ENCODE measurements at places on chromosomes 16 and 17.
A peak's percentile ranks its signal among the peaks of the same experiment; 100 is the strongest.

DNA sequence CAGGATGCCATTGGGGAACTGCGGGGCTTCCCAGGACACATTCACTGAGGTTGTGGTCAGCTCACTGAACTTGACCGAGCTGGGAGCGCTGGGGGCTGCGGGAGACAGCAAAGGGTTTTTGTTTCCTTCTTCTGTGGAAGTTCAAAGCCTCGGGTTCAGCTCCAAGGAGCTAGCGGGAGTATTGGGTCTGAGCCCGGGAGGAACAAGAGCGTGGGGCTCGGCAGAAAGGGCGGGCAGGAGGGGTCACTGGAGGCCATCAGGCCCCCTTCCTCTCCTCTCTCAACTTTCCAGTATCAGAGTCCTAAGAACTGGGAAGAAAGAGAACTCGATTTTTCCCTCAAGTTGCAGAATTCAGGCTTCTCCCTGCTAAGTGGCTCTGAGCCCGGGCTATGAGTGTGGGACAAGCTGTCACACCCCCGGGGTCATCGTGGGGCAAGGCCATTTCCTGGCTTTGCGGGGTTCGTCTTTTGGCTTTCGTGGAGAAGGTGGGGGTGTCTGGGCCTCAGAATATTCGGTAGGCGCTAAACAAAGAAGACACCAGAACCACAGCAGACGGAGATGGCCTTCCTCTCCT, 53.6 kb upstream of the CDC42EP4 start:
- DNase-seq: no peak

GRCh38 chr17:44761932-44762810, 3.4 kb downstream of the ADAM11 start:
- DNase-seq: no peak

DNA sequence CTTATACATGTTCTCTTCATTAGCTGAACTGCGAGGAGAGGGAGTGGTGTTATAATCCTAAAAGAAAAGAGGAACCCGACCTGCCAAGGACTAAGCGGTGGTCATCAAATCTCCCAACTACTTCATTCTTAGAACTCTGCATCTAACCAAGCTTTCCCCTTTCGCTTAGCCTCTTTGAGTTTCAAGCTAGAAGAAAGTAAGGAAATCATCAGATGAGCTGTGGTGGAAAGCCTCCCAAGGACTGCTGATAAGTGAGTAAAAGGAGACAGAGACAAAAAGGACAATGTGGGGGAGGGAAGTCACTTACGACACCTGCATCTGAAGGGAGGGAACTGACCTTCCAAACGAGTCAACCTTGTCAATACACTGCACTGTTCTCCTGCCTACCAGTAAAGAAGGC, 121.3 kb downstream of the TRIM37 start:
- no peak for DNase-seq

- no peak for DNase-seq
Observed at GRCh38 chr17:78475211-78475610, 96.8 kb downstream of the PGS1 start.

GRCh38 chr17:19305256-19305655, 57.3 kb downstream of the B9D1 start:
- no peak for DNase-seq

GRCh38 chr16:25690552-25691143, 1.1 kb upstream of the HS3ST4 start:
- no peak for DNase-seq

- no peak for DNase-seq
Observed at GRCh38 chr17:80882323-80882722, 109.3 kb upstream of the CHMP6 start.

GRCh38 chr17:9811086-9811485, 10.8 kb downstream of the GSG1L2 start:
- no peak for DNase-seq

GRCh38 chr16:55184052-55184451, 140.0 kb upstream of the IRX6 start:
- no peak for DNase-seq

- no peak for DNase-seq
Observed at GRCh38 chr17:40900809-40901356, 15.8 kb upstream of the KRT20 start.

- no peak for DNase-seq
Observed at GRCh38 chr17:5837055-5837491, 233.1 kb upstream of the WSCD1 start.

DNA sequence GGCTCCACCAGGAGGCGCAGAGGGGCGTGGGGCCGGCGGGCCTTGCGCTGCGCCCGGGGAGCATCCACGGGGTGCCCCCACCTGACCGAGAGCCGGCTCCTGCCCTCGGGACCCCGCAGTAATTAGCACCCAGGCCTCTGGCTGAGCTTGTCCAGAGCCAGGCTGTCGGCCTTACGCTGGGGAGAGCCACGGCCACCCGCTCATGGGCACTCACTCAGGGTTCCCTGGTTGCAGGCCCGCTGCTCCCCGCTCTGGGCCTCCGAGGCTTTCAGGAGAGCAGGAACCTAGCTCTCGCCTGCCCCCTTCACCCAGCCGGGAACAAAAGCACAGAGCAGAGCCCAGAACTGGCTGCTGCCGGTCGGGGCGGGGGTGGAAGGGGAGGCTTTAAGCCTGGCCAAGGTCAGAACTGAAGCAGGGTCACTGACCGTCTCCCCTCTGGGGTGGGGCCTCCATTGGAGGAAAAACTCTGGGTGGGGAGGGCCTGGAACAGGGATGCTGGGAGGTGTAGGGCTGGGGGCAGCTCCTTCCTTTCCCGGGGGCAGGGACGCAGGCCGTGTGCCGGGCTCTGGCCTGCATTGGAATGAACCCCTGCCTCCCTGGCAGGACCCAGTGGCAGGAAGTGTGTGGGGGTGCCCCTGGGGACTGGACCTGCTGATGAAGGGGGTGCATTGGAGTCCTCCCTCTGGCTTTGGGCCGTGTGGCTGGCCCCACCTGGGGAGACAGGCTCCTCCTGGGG, 12.3 kb downstream of the GLIS2 start:
- DNase-seq: peak; percentile 72

- no peak for DNase-seq
Observed at GRCh38 chr17:51221322-51221721, 38.5 kb downstream of the MBTD1 start.

GRCh38 chr17:66713533-66714042, 121.3 kb upstream of the CACNG5 start:
- no peak for DNase-seq

DNA sequence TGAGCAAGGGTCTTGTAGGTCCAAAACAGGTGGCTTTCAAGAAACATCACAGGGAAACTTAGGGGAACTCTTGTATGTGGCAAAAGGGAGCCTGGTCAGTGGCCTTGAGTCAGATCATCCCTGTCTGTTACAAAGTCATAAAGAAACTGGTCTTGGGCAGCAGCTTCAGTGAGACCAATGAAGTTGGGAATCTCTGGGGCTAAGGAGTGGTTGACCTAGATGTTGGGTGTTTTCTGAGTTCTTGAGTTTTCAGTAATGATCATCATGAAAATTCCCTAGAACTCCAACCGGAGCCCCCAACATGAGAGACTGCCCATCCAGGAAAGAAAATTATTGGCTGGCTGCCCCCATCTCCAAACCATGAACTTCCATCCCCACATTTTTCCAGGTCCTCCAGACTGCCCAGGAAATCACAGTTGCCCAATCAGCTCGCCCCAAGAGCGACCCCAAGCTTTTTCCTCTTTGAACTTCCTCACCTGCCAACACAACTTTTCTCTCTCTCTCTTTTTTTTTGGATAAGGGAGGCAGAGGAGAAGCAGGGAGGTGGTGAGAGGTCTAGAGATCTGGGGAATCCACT, 3.9 kb downstream of the CCR7 start:
- no peak for DNase-seq

DNA sequence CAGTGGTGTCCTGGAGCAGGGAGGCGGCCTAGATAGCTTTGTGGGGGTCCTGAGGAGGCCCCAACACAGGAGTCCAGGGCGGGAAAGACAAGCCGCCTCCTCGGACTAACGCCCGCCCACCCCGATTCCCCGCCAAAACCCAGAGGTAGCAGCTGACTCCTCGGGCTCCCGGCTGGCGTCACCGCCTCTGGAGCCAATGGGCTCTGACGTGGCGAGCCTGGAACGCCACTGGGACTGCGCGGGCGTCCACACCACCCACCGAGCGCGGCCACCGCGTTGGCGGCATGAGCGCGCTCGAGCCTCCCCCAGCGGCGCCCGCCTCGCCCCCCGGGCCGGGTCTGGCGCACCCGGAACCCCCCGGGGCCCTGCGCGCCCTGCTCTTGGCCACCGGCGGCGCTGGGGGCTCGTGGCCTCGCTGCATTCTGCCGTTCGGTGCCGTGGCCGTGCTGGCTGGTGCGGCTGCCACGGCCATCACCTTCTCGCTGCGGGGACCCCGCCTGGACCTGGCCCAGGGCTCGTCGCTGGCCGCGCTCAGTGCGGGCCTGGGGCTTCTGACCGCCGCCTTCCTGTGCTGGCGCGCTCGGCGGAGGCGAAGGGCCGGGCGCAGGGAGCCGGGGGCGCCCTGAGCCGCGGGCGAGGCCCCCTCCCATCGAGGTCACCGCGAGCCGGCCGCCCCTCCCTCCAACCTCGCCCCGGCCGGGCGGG, 3.4 kb upstream of the NTN3 start:
- DNase-seq: no peak

GRCh38 chr16:22397464-22397863, 23.0 kb upstream of the CDR2 start:
- DNase-seq: no peak

DNA sequence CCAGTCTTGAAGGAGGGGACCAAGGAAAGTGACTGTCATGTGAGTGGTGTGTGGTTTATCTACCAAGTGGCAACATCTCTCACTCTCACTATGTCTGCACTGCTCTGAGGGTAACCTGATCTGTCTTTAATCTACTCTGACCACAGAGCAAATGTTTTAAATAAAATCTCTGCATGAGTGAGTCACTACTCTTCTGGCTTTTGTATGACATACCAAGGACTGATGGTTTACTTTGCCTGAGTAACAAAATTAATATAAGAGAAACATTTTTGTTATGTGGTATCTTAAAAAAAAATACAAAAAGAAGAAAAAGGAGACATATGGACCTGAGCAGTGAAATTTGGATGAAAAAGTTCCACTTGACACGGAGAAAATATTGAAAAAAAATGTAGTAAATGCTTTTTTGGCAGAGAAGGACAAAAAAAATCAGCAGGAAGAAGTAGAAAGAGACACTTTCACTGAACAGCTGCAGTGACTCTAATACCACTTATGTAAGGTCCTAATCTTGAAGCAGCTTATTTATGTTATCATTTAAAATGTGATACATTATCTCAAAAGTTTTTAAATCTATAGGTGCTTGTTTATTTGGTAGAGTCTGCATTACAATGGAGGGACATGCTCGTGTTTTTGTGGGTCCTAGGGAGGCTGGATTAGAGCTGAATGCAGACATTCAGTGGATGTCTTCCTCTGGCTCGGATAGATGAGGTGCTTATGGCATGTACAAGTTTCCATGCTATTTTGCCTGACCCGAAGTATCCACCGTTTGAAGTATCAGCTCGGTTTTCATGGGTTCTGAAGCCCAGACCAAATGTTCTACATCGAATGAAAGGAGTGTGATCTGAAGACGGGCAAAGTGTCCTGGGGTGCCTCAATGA, 240.7 kb downstream of the MAP2K6 start:
- DNase-seq: no peak

DNA sequence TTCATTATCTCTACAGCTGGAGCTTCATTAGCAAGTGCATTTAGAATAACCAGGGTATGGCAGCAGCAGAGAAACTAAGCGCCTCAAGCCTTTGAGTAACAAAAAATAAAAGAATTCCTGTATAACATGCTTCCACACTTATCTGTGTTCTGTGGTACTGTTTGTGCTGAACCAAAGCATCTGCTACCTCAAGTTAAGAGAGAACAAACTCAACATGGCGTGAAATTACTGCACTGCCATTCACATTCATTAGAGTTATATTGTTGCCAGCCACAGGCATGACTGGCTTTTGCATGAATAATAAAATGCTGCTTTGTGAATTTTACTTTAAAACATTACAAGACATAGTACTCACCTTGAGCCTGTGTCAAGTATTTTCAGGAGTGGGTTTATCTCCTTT, 76.6 kb downstream of the NLK start:
- DNase-seq: no peak

GRCh38 chr16:88965411-88965810, 11.6 kb downstream of the CBFA2T3 start:
- DNase-seq: no peak

DNA sequence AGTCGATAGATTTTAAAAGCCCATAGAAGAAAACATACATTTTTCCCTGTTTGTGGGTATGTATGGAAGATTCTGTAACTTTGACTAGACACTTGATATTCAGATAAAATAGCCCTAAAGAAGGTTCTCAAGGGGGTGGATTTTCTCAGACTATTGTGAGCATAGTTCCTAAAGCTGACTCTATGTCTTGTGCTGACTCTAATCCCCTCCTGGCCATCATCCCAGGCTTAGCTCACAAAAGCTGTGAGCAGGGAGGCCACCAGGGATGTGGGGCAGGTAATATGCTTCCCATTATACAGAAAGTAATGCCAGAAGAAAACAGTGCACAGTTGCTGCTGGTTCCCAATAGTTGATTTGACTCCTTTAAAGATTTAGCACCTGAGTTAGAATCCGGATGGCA, 32.0 kb downstream of the CDH13 start:
- DNase-seq: no peak

DNA sequence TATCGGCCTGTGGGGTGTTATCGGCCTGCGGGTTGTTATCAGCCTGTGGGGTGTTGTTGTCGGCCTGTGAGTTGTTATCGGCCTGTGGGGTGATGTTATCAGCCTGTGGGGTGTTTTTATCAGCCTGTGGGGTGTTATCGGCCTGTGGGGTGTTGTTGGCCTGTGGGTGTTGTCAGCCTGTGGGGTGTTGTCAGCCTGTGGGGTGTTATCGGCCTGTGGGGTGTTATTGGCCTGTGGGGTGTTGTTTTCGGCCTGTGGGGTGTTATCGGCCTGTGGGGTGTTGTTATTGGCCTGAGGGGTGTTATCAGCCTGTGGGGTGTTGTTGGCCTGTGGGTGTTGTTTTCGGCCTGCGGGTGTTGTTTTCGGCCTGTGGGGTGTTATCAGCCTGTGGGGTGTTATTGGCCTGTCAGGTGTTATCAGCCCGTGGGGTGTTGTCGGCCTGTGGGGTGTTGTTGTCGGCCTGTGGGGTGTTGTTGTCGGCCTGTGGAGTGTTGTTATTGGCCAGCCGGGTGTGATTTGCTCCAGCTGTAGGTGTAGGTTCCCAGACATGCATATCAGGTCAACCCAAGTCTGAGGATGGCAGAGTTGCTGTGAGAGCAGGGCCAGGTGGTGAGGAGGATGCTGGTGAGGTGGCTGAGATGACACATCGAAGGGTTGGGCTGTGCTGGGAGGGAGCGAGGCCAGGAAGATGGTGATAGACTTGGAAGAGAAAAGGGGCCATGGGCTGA, 7.1 kb downstream of the TRARG1 start:
- DNase-seq: no peak

Data from liver (tissue), 10 donors.